Activated T-helper 9 cell treated with anti-CD3 and anti-CD28 coated beads, Interleukin-2, amount 50 U/mL, for 16 hours (primary cell): ENCODE measurements at places on chromosomes 12 and 14.

GRCh38 chr12:116136340-116136739 is 141.2 kb downstream of the MED13L start:
- no peak for DNase-seq

GRCh38 chr14:37278636-37279538 is 81.2 kb downstream of the MIPOL1 start:
- no peak for DNase-seq

DNA sequence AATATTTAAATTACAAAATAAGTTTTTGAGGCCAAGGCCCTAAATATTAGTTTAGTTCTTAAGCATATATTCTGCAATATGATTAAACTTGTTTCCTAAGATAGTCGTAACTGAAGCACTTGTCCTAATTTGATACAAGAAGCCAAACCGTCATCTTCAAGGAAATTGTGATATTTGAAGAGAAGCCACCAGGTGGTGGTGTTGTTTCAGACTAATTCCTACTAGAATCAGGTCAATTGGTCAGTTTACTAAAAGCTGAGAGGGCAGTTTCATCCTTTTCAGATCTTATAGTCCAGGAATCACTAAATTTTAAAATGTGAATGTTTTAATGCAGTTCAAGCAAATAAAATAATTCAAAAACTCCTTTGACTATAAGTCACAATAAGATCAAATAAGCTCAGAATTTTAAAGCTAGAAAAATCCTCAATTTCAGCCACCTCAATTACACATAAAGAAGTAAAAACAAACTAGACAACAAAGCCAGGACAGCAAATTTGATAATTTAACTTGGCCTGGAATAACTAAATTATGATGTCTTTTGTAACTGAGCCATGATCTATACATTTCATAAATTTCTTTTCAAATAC is 7.1 kb upstream of the ARL1 start:
- DNase-seq: no peak

DNA sequence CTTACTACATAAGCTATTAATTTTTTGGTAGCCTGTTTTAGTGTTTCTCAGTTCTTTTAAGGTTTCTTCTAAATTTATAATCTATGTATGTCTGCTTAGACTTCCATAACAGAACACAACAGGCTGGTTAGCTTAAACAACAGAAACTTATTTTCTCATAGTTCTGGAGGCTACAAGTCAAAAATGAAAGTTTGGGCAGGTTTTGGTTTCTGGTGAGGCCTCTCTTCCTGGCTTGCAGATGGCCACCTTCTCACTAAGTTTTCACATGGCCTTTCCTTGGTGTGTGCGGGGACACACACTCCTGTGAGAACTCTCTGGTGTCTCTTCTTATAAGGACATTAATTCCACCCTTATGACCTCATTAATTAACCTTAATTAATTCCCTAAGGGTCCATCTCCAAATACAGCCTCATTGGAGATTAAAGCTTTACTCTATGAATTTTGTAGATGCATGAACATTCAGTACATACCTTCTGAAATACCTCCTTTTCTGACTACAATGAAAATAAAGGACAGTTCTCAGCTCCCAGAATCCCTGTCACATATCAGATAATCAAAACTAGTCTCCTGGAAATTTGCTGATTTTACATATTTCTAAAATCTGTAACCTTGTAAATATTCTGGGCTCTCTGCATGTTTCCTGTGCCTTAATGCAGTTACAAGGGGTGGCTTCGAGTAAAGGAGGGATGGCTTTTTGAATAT is 23.2 kb upstream of the BMAL2 start:
- DNase-seq: no peak

DNA sequence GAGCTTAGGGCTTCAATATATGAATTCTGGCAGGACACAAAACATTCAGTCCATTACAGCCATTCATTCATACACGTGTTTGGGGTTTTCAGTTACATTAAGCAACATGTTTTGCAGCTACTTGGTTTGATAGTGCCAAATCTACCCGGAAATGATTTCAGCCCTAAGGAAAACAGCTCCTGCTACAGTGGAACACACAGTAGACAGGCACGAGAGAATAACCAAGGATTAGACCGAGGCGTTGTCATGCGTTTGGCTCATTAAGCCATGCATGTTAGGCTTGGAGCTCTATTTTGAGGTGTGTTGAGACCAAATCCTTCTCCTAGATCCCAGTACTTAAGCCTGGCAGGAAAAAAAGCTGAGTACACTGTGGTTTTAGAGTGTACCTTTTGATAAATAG is 177.4 kb downstream of the PRKCH start:
- DNase-seq: no peak

DNA sequence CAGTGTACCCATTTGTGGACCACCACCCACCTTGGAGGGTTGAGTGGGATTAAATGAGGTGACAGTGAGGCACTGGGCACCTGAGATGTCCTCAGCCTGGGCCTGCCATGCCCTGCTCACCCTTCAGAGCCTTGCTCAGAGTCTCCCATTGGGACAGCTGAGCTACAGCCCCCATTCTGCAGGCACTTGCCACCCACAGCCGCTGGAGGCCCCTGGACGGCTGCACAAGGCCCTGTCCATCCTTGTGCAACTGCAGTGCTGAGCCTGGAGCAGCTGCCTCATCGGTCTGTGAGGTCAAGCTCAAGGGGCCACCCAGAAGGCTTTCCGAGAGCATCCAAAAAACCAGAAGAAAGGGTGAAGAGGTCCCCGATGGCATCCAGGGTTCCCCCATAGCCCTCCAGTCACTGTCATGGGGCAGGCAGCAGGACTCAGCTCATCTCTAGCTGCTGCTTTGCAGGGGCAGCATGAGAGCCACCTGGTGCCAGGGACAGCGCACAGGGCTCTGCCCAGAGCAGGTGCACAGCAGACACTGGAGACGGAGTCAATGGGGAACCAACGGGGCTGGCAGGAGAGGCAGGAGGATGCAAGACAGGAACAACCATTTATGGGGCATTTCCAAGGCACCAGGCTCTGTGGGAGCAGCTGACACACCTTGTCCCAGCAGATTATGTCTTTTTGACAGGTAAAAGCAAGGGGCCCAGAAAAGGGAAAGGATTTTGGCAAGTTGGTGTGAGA is 84.6 kb downstream of the ARL6IP4 start:
- DNase-seq: no peak

DNA sequence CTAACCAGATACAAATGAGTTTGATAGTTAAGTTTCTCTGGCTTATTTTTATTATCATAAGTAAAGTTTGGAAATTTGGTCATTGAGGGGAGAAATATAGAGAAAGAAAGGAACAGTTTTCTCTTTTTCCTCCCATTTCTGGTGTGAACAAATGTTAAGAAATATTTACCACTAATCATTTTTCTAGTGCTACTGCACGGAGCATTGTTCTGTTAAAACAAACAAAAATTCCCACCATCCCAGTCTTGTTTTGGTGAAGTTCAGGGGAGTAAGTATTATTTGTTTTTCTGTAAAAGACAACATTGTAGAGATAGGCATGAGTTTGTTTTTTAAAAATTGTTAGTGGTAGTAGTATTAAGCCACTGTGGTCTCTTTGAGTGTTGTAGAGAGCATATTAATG is 135.3 kb downstream of the FGD4 start:
- DNase-seq: no peak

- DNase-seq: peak; percentile 23
Observed at GRCh38 chr14:69716478-69717187, 50.3 kb upstream of the SRSF5 start.

GRCh38 chr12:69383074-69383473 is 23.5 kb downstream of the YEATS4 start:
- DNase-seq: no peak

DNA sequence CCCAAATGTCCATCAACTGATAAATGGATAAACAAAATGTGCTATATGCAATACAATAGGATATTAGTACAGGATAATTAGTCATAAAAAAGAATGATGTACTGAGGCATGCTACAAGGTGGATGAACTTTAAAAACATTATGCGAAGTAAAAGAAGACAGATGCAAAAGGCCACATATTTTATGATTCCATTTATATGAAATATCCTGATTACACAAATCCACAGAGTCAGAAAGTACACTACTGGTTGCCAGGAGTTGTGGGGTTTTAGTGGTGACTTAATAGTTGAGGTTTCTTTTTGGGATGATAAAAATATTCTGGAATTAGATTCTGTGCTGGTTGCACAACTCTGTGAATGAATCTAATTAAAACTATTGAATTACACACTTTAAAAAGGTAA is 12.6 kb downstream of the TRIM9 start:
- no peak for DNase-seq

- no peak for DNase-seq
Observed at GRCh38 chr12:12508612-12509011, 54.1 kb downstream of the DUSP16 start.

DNA sequence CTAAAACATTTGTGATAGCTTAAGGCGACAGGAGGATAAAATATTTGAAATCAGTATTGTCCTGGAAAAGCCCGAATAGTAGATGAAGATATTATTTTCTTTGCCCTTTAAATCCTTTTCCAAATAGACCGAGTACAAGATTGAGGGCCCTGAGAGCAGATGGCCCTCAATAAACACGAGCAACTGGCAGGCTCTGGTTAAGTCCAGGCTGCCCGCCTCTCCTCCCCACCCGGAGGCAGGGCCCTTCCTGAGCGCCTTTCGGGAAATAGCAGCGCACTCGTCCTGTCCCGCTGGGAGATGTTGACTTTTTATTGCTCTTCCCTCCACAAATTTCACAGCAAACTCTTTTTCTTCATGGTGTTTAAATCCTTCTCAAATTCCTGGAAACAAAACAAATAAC is 50.8 kb upstream of the MAX start:
- DNase-seq: no peak

DNA sequence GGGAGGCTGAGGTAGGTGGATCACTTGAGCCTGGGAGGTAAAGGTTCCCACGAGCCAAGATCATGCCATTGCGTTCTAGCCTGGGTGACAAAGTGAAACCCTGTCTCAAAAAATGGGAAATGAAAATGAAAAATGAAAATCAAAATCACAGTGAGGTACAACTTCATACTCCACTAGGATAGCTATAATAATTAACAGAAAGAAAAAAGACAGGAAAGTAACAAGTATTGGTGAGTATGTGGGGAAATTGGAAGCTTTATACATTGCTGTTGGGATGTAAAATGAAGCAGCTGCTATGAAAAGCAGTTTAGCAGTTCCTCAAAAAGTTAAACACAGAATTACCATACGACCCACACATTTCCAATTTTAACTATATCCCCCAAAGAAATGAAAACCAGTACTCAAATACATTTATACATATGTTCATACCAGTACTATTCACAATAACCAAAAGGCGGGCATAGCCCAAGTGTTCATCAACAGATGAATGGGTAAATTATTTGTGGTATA is 22.2 kb downstream of the SGPP1 start:
- no peak for DNase-seq

GRCh38 chr14:58491593-58491992 is 64.1 kb downstream of the KIAA0586 start:
- DNase-seq: no peak

GRCh38 chr12:54352891-54353874 is 11.1 kb downstream of the GPR84 start:
- DNase-seq: no peak

GRCh38 chr12:63941879-63942278 is 97.4 kb downstream of the SRGAP1 start:
- no peak for DNase-seq

DNA sequence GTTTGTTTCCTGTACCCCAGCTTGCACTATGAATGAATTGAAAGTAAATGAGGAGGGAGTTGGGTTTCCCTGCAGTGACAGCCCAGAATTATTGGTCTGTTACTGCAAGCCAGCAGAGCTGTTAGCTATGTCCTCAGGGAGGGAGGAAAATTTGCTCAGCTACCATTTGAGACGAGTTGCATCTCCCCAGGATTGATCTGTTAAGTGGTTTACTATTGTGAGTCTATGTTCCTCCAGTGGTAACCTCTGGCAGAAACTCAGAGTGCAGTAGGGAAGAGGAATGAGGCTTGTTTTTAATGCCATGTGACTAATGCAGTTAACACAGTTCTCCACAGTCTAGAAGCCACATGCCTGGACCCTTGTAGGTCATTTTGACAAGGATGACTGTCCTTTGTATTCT is 173.9 kb downstream of the SLC15A4 start:
- no peak for DNase-seq

- DNase-seq: no peak
Observed at GRCh38 chr14:101594511-101595148, 33.3 kb downstream of the DIO3 start.

GRCh38 chr12:69996722-69997121 is 171.7 kb downstream of the MYRFL start:
- no peak for DNase-seq

GRCh38 chr12:27343255-27344000 is 10.8 kb downstream of the BMAL2 start:
- DNase-seq: no peak

DNA sequence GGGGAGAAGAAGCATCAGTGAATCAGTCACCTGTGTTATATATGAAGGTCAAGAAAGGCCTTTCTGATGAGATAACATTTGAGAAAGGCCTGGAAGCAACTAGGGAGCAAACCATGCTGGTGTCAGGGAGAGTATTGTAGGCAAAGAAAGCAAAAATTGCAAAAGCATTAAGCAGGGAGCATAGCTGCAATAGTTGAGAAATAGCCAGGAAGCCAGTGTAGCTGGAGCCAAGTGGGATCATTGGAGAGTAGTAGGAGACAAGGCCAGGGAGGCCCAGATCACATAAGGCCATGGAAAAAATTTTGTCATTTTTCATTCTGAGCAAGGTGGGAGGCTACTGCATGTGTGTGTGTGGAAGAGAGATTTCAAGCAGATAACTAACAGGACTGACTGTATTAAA is 18.8 kb upstream of the MAGOHB start:
- no peak for DNase-seq

DNA sequence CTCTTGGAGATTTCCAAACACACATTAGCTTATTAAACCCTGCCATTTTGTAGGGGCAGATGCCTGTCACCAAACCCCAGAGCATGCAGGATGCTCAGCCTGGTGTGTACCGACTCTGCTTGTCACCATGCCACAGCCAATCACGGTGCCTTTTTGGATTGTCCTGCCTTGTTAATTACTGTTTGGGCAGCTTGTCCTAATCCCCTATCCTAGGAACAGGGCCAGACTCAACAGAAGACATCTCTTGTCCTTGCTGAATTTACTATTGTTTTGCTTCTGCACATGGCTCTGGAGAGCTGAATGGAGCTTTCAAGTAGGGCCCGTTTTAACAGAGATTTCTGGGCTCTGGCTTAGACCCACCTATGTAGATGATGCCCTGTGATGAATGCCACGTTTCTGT is 388.5 kb downstream of the AACS start:
- no peak for DNase-seq

DNA sequence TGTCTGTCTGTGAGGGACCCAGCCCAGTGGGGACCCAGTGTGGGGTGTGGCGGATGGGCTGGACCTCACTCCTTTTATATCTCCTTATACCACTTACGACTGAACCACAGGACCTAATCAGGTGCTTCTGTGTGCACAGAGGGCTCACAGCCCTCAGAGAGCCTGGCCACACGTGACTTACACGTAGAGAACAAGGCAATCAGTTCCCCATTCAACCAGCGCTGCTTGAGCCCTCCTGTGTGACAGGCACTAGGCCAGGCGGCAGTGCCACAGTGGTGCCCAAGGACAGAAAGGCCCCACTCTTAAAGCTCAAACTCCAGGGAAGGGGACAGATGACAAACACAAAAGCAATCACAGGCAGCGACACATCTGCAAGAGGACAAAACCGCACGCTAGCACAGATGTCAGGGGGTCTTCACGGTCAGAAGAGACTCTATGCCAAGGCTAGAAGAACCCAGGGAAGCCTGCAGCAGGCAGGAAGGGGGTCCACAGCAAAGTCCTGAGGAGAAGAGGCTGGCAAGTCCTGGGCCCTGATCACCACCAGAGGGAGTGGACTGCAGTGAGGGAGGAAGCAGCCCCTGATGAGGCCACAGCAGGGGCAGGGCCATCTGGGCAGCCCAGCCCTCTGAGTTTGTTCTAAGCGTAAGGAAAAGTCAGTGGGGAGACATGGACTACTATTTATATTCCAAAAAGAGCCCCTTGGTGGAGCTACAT is 39.3 kb downstream of the SETD3 start:
- DNase-seq: no peak
